Stimulated activated CD8-positive, alpha-beta memory T cell treated with anti-CD3 and anti-CD28 coated beads, Interleukin-4, amount 100 ng/mL, for 1 hour (primary cell): ENCODE measurements at places on chromosomes 5 and 9.

GRCh38 chr5:149820536-149821510, 90.7 kb downstream of the PPARGC1B start:
- no peak for DNase-seq

- no peak for DNase-seq
These were observed 329.8 kb upstream of the PDE4D start for GRCh38 chr5:60223342-60223741.

DNA sequence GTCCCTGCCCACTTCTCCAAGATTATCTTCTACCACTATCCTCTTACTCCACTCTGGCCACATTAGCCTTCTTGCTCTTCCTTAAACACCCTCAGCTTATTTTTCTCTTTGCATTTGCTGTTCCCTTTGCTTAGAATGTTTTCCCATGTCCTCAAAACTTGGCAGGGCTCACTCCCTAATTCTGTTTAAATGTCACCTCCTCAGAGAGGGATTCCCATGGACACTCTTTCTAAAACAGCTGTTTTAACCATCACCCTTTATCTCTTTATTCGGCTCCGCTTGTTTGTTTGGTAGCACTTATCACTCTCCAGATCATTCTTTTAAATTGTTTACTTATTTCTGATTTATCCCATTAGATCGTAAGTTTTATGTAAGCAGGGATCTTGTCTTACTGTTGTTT, 278.5 kb downstream of the CWC27 start:
- no peak for DNase-seq

DNA sequence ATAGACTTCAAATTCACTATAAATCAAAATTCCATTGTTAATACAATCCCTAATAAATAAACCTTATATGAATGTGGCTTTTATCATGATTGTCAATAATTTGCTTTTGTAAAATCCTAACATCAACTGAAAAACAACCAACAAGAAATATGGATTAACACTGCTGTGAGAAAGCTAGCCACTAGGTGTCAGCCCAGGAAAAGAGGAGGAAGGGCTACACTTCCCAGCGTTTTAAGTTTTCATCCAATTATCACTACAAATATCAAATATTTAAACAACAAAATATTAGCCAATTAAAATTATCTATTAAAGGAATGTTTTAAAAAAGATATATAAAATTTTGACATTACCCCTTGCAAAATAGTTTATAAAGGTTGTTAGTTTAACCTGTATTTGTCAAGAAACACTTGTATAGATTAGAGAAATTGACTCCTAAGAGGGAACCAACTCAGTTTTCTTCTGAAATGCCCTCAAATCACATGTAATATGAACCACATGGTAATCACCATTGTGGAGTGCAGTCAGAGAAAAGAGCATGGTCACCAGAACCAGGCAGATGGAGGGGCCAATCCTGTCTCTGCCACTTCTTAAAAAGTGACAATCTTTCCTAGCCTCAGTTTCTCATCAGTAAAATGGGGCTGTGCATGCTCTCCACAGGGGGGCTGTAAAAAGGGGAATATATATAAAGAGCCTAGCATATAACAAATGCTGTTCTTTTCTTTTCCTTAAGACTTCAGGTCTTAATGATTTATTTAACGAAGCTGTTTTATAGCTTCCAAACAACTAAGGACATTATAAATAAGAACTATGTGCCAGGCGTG, 188.2 kb downstream of the CRB2 start:
- no peak for DNase-seq

DNA sequence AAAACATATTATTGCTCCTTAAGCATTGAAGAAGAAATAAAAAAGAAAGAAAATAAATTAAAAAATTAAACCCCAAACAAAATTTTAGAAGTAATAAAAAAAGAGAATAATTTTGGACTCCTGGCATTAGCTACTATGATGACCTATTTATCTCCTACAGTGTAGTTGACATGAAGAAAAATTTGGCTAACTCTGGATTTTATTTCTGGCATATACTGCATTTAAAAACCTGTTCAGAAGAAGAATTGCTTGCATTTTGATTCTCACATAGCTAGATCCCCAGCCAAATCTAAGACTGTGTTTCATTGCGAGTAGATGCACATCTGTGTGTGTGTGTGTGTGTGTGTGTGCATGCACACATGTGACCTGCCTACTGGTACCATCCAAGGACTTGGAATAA, 30.1 kb upstream of the GABRG2 start:
- DNase-seq: no peak

DNA sequence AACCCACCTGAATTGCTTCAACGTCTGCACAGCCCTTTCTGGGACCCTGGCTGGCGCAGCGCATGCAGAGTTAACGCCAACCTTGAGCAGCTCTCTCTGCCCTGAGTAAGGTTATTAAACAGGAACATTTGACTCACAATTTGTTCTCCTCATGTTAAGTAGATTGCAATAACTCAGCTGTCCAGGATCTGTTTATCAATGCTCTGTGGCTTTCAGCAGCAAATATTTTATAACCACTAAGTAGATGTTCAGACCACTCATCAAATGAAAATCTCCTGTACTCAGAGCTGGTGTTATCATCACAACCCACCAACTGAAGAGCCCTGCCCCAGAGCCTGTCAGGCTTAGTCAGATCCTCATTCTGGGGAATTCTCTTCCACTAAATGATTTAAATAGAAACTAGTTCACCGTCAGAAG, 403.0 kb downstream of the ZNF608 start:
- no peak for DNase-seq

DNA sequence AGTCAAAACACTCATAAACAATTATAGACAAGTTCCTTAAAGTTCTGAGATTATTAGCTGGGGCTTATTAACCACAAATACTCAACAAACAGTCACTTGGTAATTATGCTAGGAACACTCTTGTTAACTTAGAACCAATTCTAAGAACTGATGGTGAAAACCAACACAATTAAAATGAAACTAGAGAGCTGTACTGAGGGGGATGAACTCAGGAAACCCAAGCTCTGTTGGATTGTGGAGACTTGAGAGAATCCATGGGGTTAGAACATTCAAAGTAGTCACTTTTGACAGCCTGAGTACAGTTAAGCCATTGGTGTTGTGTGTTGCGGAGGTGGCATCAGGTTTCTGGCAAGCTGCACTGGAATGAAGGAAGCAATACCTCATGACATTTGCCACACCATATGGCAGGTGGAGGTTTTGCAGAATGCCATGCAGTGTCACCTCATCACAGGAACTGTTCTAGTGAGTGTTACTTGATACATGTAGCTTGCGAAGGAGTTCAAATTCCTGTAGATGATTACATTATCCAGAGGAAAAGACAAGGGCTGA, 480.9 kb upstream of the CD180 start:
- no peak for DNase-seq

GRCh38 chr9:137295238-137295811, 6.7 kb downstream of the NRARP start:
- no peak for DNase-seq

DNA sequence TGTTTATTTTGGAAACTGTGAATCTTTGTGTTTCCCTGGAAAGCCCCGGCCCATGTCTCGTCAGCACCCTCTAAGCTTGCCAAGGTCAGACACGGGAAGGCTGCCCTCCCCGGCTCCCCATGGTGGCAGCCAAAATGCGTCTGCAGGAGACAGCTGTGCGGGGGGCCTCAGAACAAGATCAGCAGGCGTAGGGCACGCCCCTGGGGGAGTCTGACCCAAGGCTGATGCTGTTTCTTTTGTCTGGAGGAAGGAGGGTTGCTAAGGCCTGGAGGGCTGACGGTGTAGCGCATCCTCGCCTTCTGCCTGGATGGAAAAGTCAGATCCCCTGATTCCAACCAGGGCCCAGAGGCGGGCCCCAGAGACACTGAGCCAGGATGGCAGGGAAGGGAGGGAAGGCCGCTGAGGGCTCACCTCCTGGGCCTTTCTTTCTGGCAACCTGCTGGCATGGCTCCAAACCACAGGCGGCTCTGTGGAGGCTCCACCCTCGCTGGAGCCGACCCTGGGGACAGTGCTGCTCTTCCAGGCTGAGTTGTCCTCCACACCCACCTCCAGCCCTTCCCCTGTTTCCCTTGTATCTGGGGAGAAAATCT, 57.2 kb downstream of the OLFM1 start:
- no peak for DNase-seq

DNA sequence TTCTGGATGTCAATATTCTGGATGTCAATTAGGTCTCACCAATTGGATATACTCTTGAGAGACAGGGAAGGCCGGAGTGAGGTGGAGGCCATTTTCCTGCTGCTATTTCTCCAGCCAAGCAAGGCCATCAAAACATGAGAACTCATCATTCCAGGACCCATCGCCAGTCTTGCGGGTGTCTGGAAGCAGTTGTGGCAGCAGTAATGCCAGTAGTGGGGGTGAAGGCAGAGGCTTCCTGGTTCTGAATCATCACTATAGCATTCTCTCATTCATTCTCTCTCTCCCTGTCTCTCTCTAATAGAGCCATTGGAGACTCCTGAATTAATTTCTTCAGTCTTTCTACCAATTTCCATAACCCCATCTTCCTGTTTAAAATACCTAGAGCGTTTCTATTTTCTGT, 71.8 kb downstream of the EGFLAM start:
- no peak for DNase-seq

- no peak for DNase-seq
These were observed 251.8 kb downstream of the CWC27 start for GRCh38 chr5:65020492-65020891.

- no peak for DNase-seq
These were observed 221.2 kb downstream of the SLC12A2 start for GRCh38 chr5:128304791-128305190.

GRCh38 chr9:120579139-120580050, 572 bp downstream of the CDK5RAP2 start:
- no peak for DNase-seq

DNA sequence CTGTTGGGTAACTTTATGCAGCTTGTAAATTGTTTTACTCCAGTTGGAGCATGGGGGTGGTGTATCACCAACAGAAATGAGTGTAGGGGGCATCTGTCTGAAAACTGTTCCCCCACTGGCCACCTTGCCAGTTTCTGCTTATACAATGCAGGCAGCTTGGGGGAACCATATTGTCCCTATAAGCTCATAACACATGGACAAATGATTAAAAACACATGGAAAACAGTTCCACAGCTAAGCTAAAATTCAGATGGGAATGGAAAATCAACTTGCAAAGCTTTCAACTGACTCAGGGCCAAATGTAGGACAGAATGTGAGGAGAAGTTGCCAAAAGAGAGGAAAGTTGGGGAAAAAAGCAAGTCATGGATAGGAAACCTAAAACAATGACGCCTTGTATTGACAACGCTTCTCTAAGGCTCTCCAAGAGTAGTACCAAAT, 7.9 kb upstream of the CER1 start:
- no peak for DNase-seq

DNA sequence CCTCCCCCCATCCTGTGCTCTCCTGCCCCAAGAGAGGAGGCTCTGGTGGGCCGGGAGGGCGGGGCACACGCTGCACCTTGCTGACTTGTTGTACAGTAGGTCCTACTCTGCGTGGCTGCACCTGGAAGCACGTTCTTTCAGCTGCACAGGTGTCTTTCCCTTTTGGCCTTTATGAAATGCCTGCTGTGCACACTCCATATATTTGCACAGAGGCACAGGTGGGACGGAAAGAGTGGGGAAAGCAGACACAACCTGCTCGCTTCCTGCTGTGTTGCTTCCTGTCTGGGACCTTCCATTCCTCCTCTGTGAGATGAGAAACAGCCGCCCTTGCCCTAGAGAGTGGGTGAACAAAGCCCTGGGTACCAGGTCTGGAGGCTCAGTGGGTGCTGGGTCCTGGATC, 4.8 kb downstream of the USP20 start:
- no peak for DNase-seq

DNA sequence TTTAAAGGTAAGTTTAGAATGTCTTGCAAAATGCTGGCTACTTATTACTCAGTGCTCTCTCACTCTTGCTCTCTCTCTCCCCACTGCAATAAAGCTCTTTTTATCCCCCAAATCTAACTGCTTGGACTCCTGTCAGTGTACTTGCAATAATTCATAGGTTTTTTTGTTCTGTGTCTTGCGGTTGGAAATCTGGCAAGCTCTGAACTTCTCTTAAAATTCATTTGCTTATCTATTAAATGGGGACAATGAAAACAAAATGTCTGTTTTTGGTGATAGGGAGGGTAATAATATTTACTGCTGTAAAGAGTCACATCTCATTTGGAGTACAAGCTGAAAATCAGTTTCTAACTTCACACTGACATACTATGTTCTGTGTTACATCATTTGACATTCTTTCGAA, 18.7 kb upstream of the OR13D1 start:
- no peak for DNase-seq

- DNase-seq: no peak
These were observed 12.9 kb downstream of the INPP5E start for GRCh38 chr9:136426787-136427186.

DNA sequence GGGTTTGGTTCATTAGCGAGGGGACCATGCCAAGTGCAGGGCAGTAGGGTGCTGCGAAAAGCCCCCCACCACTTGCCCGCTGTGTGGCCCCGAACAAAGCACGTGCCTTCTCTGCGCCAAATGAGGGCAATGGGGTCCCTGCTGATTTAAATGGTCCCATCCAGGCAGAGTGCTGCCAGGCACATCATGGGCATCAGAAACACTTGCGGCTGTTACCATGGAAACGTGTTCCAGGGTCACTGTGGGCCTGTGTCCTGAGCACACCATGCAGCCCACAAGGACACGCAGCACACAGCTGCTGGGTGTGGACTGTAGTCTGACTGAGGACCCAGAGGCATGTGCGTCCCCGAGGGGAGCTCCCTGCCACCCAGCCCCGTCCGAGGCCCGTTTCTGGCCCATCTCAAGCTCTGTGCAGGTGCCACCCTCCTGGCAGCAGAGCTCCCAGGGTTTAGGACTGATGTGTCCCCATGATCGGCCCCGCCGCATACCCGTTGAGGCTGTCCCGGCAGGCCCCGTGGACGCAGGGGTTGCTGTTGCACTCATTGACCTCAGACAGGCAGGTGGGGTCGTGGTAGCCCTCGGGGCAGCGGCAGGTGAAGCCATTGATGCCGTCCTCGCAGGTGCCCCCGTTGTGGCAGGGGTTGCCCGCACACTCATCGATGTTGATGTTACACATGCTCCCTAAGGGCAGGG, 31.3 kb upstream of the SEC16A start:
- no peak for DNase-seq

DNA sequence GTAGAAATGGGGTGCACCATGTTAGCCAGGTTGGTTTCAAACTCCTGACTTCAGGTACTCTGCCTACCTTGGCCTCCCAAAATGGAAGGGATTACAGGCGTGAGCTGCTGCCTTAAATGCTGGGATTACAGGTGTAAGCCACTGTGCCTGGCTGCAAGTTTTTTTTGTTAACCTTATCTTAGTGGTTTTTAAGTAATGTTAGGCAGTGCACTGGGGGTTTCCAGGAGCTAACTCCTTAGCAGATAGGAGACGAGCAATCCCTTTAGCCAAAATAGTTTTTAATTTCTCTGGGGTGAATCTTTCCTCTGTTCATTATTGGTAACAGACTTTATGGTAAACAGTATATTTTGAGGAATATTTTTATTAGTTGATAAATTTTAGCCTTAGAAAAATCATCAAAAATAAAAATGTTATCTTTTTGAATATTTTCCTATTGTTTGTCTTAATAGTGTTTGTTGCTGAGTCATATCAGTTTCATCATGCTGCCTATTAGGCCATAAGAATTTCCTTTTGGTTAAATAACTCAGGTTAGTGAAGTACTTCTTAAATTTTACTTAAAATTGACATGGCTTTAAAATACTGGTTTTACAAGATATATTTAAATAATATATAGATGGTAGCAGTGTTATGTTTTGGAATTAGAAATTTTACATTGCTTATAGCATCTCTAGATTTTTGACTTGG, 37.9 kb downstream of the LMNB1 start:
- DNase-seq: no peak
